ENCODE measurements at places on chromosomes 2 and 18. TPM values are rescaled to one million over a fixed set of nuclear protein-coding genes. Genes with fewer than 3 reads are reported as not detected.

The POTEC gene
- 0.36 TPM for total RNA-seq

The HOXD10 gene
- total RNA-seq = not detected

The ANKRD62 gene
- not detected for total RNA-seq

The GALNT14 gene
- not detected for total RNA-seq

The CASP10 gene
- total RNA-seq = 3.3 TPM

The C2orf15 gene
- 0.59 TPM for total RNA-seq

DNA sequence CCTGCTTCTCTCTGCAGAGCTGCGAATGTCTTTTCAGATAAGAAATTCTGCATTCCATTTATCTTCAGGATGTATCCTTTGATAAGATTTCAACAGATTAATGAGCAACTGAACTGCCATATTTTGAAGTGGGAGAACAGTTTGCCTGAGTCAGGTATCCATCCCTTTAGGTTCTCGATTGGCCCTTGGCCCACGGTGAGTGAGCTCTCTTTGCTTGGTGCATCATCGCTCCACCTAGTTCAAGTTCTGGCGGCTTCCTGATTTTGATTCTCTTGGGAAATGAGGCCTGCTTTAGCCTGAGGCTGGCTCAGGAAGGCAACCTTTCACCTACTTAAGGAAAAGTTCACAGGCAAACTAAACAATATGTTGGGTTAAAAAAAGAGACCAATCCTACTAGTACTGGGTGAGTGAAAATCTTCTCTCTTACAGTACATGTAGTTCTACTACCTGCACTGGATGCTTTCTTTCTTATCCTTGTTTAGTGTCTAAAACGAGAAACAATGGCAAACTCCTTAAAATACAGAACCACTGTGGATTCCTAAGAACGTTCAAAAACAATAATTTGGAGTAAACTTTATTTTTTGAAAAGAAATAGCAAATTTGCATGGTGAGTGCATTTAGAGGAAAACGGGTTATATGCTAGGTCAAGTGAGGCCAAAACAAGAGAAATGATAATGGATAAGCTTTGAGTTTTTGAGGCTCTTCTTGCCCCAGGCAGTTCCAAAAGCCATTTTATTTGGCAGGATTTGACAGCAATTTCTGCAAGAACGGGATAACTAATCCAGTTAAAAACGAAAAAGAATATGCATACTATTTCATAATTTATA lies 837 bp upstream of the ACSL3 start:
- no peaks in the 10 kb centered on the region for H3K36me3 ChIP-seq
- H3K4me1 ChIP-seq = peaks cover 39% of the 10 kb centered on the region
- H3K27ac ChIP-seq = peak overlapping the region; percentile 60
- H3K27me3 ChIP-seq = no peaks in the 10 kb centered on the region
- peak overlapping the region; percentile 81 for H3K4me3 ChIP-seq
- peak; percentile 73 for DNase-seq

GRCh38 chr2:17672583-17673317 lies 80.9 kb downstream of the SMC6 start:
- H3K4me3 ChIP-seq = no peak overlapping the region
- peaks cover 2% of the 10 kb centered on the region for H3K4me1 ChIP-seq
- peak overlapping the region; percentile 53 for H3K27ac ChIP-seq
- no peaks in the 10 kb centered on the region for H3K27me3 ChIP-seq
- peaks cover 24% of the 10 kb centered on the region for H3K36me3 ChIP-seq
- peak; percentile 76 for DNase-seq

DNA sequence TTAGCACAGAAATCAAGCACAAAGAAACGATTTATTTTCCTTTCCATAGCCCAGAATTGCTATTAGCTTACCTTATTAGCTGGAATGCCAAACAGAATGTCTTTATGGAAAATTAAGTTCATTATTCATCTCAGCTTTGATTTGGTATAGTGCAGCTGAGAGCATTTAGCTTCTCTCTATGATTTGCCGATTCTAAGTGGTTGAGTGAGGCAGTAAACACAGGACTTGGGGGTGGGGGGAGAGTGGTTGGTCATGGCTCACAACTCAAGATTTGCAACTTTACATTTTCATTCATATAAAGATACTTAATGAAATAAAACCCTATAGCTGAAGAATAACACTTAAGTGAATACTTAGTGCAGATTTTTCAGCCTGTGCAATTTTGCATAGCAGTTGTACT lies 395.2 kb downstream of the TGIF1 start:
- H3K4me1 ChIP-seq = no peaks in the 10 kb centered on the region
- H3K27me3 ChIP-seq = no peaks in the 10 kb centered on the region
- DNase-seq = no peak
- no peak overlapping the region for H3K4me3 ChIP-seq

GRCh38 chr2:233360771-233361176 lies 6.5 kb downstream of the DGKD start:
- no peaks in the 10 kb centered on the region for H3K27me3 ChIP-seq
- H3K36me3 ChIP-seq = no peaks in the 10 kb centered on the region
- no peaks in the 10 kb centered on the region for H3K4me1 ChIP-seq
- H3K27ac ChIP-seq = no peak overlapping the region

DNA sequence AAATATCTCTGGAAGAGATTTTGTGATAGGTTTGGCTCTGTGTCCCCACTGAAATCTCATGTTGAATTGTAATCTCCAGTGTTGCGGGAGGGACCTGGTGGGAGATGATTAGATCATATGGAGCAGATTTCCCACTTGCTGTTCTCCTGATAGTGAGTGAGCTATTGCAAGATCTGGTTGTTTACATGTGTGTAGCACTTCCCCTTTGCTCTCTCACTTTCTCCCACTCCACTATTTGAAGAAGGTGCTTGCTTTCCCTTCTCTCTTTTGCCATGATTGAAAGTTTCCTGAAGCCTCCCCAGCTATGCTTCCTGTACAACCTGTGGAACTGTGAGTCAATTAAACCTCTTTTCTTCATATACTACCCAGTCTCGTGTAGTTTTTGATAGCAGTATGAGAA lies 97.0 kb upstream of the FN1 start:
- H3K36me3 ChIP-seq = no peaks in the 10 kb centered on the region
- no peak for DNase-seq
- H3K27ac ChIP-seq = peak overlapping the region; percentile 100
- no peak overlapping the region for H3K4me3 ChIP-seq
- no peaks in the 10 kb centered on the region for H3K27me3 ChIP-seq

DNA sequence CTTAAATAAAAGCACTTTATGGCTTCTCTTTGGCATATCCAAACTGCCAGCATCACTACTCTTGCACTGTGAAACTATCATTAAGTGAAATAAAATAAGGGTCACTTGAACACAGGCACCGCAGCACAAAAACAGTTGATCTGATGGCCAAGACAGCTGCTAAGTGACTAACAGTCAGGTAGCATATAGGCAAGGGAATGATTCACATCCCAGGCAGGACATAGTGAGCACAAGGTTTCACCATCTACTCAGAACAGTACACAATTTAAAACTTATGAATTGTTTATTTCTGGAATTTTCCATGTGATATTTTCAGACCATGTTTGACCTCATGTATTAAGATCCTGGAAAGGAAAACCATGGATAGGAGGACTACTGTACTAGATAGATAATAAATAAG lies 214.2 kb downstream of the MREG start:
- H3K4me3 ChIP-seq = no peak overlapping the region
- H3K27me3 ChIP-seq = no peaks in the 10 kb centered on the region
- peaks cover 32% of the 10 kb centered on the region for H3K4me1 ChIP-seq
- H3K36me3 ChIP-seq = no peaks in the 10 kb centered on the region
- no peak for DNase-seq

- H3K36me3 ChIP-seq = no peaks in the 10 kb centered on the region
- H3K4me1 ChIP-seq = no peaks in the 10 kb centered on the region
These were observed 382.7 kb downstream of the LNPK start for GRCh38 chr2:175619179-175620045.

GRCh38 chr2:194465641-194466040 lies 1191.4 kb upstream of the SLC39A10 start:
- no peaks in the 10 kb centered on the region for H3K4me1 ChIP-seq
- no peak overlapping the region for H3K27ac ChIP-seq
- H3K4me3 ChIP-seq = no peak overlapping the region
- no peaks in the 10 kb centered on the region for H3K27me3 ChIP-seq

- H3K36me3 ChIP-seq = peaks cover 6% of the 10 kb centered on the region
- H3K27ac ChIP-seq = no peak overlapping the region
- no peaks in the 10 kb centered on the region for H3K27me3 ChIP-seq
- DNase-seq = no peak
- no peak overlapping the region for H3K4me3 ChIP-seq
These were observed 115.0 kb upstream of the CDCA7 start for GRCh38 chr2:173239644-173240043.

- H3K27me3 ChIP-seq = no peaks in the 10 kb centered on the region
- H3K4me1 ChIP-seq = peaks cover 5% of the 10 kb centered on the region
- H3K27ac ChIP-seq = no peak overlapping the region
- H3K4me3 ChIP-seq = peak overlapping the region; percentile 69
- no peaks in the 10 kb centered on the region for H3K36me3 ChIP-seq
These were observed 839 bp upstream of the GPR148 start for GRCh38 chr2:130728007-130728454.

GRCh38 chr18:63832470-63832869 lies 55.0 kb upstream of the SERPINB2 start:
- no peak overlapping the region for H3K4me3 ChIP-seq
- peak overlapping the region; percentile 72 for H3K27ac ChIP-seq
- no peaks in the 10 kb centered on the region for H3K27me3 ChIP-seq
- H3K36me3 ChIP-seq = no peaks in the 10 kb centered on the region

DNA sequence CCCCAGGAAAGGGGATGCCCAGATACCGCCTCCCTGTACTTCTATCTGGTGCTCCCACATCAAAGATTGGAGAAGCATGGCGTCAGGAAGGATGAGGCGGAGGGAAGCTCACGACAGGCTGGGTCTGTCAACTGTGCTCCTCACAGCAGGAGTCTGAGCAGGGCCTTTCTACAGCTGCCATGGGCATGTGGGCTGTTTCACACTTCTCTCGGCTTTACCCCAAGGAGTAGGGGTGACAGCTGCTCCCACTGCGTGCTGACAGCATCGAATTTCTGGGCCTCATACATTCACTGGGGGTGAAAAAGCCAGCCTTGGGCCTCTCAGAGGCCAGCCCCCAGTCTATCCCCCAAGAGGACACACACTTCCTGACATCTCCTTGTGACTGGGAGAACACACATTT lies 21.1 kb downstream of the NEURL3 start:
- H3K27me3 ChIP-seq = no peaks in the 10 kb centered on the region
- no peak overlapping the region for H3K4me3 ChIP-seq
- H3K27ac ChIP-seq = no peak overlapping the region
- no peak for DNase-seq
- no peaks in the 10 kb centered on the region for H3K36me3 ChIP-seq
